ENCODE measurements at places on chromosomes 3 and 15. TPM values are rescaled to one million over a fixed set of nuclear protein-coding genes. Genes with fewer than 3 reads are reported as not detected.

ALS2CL gene
- total RNA-seq: 43.8 TPM

GRCh38 chr15:38726187-38726586 is 161.6 kb upstream of the RASGRP1 start:
- no peak for DNase-seq

LAMB2 gene
- 733 TPM for total RNA-seq

GRCh38 chr3:138036572-138036971 is 26.6 kb downstream of the CLDN18 start:
- DNase-seq: no peak

RAD51 gene
- total RNA-seq: 1.3 TPM

Measured in mucosa of gallbladder (tissue), 1 donor.